ENCODE measurements at places on chromosomes 11 and 22.

DNA sequence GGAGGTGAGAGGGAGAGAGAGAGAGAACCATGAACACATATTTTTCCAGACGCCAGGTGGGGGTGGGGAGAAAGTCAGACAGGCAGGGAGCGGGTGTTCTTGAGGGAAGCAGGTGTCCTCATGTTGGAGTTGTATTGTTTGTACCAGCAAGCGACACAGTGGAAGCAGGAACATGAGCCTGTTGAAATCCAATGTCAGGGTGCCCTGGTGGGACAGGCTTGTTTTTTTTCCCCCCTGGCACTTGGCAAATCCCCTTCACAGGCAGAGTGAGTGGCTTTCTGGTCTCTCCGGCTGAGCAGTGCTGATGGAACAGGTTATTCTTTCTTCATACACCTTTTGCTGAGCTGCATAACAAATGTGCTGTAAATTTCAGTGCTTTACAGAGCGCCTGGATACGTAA is 125.6 kb downstream of the GRIK4 start:
- no peak for DNase-seq

DNA sequence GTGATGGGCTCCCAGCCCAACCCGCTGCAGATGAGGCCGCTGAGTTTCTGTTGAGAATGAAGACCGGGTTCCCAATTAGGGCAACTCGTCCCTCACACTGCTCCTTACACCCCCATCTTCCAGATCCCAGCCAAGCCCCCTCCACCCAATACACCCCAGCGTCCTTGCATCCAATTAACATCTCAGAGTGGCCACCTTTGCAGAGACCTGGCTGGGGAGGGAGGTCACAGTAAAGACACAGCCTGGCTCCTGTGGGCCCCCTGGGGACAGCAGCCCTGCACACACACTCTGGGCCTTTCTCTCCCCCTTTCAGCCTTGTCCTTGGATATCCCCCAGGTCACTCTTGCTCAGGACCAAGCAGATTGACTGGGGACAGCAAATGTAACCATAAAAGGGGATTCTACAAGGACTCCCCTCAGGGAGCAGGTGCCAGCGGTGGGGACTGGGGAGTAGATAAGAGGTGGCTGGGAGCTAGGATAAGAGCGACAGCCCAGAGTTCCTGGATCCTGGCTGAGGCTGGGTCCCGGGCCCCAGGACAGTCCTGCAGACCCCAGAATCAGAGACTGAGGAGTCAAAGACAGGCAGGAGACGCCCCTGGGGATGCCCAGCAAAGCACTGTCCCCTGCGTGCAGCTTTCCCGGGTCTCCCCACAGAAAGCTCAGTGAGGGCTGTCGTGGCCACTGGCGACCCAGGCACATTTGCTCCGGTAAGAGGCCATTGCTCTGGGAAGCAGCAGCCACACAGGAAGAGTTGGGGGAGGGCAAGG is 8.4 kb downstream of the APOBEC3A start:
- no peak for DNase-seq

- no peak for DNase-seq
Measured at GRCh38 chr11:130829920-130830511, 86.3 kb downstream of the SNX19 start.

GRCh38 chr11:61586792-61587430 is 6.0 kb upstream of the SYT7 start:
- DNase-seq = no peak
